ENCODE measurements at places on chromosomes 16 and 17.
A peak's percentile ranks its signal among the peaks of the same experiment; 100 is the strongest.

DNA sequence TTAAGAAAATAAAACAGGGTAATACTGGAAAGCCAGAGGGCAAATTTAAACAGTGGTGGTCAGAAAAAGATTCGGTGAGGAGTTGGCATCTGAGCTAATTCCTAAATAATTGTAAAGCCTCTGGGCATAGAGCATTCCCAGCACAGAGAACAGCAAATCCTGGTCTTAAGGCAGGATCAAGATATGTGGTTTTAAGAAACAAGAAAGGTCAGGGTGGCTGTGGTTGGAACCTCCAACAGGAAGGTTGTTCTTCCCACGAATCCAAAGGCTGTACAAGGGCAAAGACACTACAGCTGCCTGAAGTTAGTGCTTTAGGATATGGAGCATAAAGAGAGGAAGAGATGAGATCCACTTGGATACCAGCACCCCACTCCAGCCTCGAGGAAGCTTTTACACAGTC, 114.6 kb downstream of the ZNF18 start:
- no peak for DNase-seq

- peak; percentile 32 for DNase-seq
These were observed 37.9 kb upstream of the ADCY7 start for GRCh38 chr16:50228364-50228868.

GRCh38 chr16:87368029-87368770, 15.4 kb downstream of the FBXO31 start:
- DNase-seq: no peak

DNA sequence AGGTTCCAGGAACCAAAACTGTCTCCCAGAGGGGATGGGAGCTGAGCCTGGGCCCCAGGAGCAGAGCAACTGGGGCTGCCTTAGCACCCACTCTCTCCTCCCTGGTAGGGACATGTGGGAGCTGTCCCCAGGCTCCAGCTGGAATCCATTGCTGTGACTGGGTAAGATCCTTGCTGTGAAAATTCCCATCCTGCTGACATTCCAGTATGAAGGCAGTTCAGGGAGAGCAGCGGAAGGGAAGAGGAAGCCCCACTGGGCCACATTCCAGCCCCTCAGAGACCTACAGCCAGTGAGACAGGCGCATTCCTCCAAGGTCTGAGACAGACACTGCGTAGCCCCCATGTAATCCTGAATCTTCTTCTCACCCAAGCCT, 24.2 kb downstream of the MYO18A start:
- no peak for DNase-seq

DNA sequence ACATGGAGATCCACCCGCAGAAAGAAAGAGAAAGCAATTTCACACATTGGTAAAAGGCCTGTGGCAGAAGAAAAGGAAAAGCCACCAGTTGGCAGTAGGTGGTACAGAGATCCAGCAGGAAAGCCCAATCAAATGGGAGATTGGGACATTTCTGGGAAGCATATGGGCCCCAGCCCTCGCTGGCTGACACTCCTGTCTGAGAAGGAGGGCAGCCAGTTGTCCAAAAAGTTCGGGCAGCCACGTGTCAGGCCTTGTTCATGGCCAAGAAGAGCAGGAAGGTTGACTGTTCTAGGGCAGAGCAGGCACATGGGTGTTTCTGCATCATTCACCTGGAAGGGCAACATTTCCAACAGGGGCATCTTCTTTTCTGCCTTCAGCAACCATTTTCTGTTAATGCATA, 45.0 kb upstream of the MMP2 start:
- no peak for DNase-seq

All from stimulated activated CD8-positive, alpha-beta memory T cell treated with anti-CD3 and anti-CD28 coated beads, Interleukin-7, amount 100 ng/mL, for 48 hours (primary cell).